PC-9 (cell line): ENCODE measurements at places on chromosomes 3 and 15.

- DNase-seq, result no peak
Measured at GRCh38 chr3:33936921-33937525, 138.6 kb downstream of the PDCD6IP start.

DNA sequence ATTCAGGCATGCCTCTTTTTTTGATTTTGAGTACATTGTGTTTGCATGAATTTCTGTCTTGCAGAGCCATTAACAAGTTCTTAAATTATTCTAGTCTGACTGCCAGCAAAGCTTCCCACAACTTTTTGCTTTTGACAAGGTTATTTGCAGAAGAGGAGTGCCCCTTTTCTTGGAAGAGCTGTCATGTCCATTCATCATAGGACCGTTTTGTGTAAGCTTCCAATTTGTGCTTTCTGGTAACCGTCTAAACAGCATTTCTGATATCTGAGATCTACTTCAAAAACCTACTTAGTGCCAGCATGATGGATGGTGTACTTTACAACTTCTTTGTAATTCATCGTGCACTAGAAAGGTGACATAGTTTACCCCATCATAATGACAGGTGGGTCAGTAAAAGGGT, 379.7 kb downstream of the NAALADL2 start:
- DNase-seq, result no peak

DNA sequence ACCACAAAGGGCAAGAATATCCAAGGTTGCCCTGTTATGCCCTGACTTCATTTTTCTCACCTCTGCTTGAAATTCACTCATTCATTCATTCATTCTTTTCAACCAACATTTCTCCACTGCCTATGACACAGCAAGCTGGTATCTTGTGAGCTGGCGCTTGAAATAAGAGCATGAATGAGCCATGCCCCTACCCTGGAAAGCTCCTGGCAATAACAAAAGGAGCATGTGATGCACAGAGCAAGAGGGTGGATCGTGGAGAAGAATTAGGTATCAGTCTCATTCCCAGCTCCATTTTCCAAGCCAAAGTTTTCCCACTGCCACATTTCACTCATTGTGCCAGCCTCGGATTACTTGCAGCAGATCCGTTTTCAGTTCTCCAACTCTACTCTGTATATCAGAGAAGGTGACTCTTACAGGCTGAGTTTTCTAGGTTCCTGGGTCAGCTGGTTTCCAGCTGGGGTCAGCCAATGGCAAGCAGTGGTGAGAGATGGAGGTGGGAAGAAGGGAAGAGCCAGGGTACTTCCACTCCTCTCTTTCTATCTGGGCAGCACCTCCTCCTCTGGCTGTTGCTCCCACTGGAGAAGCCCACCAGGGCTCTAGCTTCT, 144.8 kb downstream of the SUCLG2 start:
- DNase-seq, result no peak

DNA sequence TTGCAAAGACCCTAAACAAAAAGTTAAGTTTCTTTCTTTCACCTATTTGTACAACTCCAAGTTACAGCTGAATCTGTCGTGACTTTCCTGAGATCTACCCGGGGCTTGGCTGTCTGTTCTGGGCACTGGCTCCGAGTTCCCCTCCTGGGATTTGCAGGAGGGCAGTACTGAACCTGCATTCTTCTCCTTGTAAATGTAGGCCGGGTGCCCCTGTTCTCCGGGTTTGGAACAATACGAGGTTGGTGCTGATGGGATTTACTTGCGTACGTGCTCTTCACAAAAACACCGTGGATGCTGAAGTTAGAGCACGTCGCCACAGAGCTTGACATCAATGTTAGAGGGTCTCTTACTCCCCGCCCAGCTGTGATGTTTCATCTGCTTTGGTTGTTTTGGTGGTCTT, 48.1 kb downstream of the KLHL25 start:
- no peak for DNase-seq

- peak; percentile 46 for DNase-seq
Measured at GRCh38 chr15:66730168-66731021, 28.4 kb downstream of the SMAD6 start.

- no peak for DNase-seq
Measured at GRCh38 chr15:22967084-22967770, 12.9 kb downstream of the CYFIP1 start.

- no peak for DNase-seq
Measured at GRCh38 chr3:122908251-122908650, 113.4 kb downstream of the SLC49A4 start.

DNA sequence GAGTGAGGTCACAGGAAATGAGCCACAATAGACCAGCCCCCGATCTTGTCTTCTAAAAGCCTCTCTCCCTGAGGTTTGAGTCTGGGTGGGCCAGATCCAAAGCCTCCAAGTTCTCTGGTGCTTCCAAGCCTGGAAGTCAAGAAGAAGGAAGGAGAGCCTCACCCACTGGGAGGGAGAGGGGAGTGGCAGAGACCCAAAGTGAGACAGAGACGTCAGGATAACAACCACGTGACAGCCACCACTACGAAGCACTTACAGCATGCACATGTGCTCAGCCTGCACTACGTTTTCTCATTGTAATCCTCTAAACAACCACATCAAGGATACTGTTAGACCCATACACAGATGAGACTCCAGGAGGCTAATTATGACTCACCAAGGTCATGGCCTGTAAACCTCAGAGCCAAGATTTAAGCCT, 197.3 kb upstream of the LINGO1 start:
- DNase-seq, result no peak

DNA sequence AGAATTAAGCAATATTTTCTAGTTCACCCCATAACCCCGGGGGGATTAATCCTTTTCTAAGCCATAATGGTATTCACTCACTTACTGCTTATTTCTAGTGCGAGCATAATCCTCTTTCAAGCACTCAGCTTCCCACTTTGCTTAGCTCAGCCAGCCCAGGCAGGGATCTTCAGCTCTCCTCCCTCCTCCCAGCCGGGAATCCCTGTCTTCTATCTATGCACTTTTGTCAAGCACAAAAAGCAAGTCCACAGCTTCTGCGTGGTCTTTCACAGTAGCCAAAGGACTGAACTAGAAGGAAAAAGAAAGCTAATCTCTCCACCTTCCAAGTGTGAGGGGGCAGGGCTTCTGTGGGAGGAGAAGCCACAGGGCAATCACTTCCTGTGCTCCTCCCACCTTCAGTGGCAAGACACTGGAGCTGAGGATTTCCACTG, 62.8 kb downstream of the PEX5L start:
- DNase-seq, result no peak

DNA sequence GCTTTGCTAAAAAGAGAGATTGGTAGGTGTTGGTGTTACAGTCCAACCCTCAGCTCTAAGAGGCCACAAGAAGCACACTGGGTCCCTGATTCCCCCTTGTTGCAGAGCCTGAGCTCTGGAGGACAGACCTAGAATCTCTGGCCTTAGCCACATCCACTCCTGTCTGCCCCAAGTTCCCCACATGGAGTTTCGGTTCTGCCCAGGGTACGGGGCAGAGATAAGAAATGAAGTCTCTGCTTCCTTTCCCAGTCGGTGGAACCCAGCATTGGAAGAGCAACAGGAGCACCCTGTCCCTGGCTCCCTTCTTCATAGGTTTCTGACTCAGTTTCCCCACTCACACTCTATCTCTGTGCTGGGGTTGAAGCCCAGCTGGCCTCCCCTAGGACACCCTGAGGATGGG, 13.2 kb downstream of the PRR23E start:
- DNase-seq, result no peak

- no peak for DNase-seq
Measured at GRCh38 chr3:112687211-112687610, 46.3 kb upstream of the CCDC80 start.

DNA sequence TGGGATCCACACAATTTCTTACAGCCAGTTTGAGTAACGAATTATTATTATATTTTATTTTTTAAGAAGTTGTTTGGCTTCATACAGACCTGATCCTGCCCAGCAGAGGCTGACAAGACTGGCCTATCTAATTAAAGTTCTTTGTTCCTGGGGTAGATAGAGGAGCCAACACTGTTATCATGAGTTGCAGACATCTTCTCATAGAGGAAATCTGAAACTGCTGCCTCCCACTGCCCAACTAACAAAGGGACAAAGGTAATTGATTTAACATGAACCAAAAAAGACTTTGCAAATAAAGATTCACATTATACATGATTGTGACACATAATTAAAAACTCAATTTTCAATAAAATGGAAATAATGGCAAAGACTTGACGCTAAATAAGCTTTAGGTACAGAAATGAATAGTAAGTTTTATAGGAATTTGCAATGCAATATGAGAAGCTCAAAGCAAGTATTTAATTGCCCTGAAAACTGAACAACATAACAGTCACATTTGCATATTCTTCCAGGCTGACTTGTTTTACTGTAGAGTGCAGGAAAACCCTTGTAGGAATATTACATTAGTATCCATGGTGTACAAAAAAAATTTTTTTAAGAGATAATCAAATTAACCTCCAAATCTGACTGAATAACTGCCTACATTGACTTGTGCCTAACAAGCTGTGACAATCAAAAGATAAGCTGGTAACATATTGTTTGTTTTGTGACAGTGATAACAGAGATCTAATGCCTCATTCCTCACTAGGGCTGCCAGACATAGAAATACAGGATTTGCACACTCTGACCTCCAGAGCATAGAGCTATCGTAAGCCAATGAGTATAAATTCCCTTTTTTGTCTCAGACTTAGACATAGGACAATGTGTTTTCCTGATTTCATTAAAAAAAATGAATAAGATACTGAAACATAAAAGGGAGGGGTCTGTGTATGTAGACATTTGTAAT, 273.2 kb downstream of the MFSD1 start:
- no peak for DNase-seq

GRCh38 chr3:68007621-68008226, 353.3 kb upstream of the SUCLG2 start:
- DNase-seq, result no peak

DNA sequence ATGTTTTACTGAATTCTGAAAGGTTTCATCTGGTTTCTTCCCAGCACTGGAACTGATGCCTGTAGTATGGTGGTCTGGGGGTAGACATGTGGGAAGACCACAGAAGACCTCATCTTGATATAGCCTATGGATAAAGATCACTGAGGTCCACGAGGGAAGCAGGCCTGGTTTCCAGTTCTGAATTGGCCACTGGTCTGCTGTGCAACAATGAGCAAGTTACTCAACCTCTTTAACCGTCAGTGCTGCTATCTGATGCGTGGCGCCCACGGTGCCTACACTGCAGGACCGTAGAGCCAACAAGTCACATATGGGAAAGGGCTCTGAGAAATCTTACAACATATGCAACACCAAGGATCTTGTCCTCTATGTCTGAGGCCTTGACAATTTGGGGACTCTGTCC, 13.3 kb downstream of the TLE3 start:
- no peak for DNase-seq

DNA sequence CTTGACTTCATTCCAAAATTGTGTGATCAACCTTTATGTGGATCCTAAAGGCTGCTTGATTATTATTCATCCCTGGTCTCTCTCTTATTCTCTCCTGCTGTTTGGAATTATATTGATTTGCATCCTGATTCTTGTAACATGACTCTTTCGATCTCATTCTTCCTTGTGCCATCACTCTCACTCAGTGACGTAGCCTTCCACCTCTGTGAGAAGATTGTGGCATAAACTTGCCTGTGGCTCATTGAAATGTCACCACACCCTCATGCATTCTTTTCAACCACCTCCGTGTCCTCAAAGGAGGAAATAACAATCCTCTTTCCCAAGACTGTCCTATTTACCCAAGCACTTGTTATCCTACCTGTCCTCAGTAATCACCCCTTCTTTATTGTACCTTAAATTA, 41.3 kb upstream of the GCNT3 start:
- DNase-seq, result peak; percentile 67

DNA sequence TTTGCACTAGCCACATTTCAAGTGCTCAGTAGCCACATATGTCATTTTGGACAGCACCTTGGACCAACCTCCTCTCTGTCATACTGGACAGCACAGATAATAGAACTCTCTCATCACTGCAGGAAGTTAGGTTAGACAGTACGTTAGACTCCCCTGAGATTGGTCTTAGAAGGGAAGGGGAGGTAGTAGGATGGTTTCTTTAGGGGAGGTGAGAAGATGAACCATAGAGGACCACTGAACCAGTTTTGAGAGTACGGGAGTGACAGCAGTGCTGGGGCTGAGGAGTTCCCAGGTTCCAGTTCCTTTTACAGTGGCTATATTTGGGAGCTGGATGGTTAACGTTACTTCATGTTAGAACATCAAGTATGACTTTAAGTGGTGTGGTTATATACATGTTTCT, 7.8 kb downstream of the LRCH3 start:
- no peak for DNase-seq

GRCh38 chr3:16452261-16452660, 61.2 kb downstream of the RFTN1 start:
- DNase-seq, result no peak

DNA sequence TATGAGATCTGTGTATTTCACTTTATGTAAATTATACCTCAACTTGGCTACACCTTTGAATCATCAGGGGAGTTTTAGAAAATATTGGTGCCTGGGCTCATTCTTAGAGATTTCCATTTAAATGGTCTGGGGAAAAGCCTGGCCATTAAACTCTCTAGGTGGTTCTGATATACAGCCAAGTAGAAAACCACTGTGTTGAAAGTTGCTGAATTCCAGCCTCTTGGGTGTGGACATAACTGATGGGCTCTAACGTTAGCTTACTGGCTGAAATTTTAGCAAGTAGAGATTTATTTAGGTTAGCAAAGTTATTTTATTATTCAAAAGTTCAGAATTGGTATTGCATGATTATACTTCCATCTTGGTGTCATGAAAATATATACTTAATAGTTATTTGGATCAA, 84.1 kb downstream of the ATG7 start:
- no peak for DNase-seq

GRCh38 chr15:100926971-100927756, 8.0 kb downstream of the LRRK1 start:
- no peak for DNase-seq

GRCh38 chr3:157683668-157684067, 180.5 kb upstream of the VEPH1 start:
- DNase-seq, result no peak

- DNase-seq, result no peak
Measured at GRCh38 chr15:39925112-39925842, 5.2 kb upstream of the GPR176 start.

GRCh38 chr3:99920481-99921376, 103.1 kb downstream of the CMSS1 start:
- no peak for DNase-seq

DNA sequence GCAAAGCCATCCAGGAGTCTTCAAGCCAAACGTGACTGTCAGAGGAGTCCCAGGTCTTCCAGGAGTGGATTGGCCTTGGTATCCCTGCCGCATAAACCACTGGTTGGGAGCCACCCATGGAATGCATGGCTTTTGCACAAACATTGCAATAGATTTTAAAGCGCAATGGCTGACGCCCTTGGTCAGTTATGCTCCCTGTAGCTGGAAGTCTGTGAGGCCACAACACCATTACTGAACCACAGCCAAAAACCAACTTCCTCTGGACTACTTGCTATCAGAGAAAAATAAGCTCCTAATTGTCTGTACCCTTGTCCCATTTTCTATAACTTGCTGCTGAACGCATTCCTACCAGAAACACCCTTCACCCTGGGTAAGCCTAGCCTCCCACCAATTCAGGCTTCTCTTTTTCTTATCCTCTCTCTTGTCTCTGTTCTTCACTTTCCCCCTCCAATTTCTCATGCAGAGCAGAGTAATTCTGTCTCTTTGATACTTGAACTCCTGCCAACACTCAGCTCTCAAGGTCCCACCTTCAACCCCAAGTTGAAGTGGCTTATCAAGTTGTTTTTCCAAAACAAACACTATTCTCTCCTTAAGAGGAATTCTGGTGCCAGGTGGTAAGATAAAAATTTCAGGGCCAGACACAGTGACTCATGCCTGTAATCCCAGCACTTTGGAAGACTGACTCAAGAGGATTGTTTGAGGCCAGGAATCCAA, 176.4 kb upstream of the UBE2E1 start:
- no peak for DNase-seq
